ENCODE measurements at places on chromosomes 2 and 18.

DNA sequence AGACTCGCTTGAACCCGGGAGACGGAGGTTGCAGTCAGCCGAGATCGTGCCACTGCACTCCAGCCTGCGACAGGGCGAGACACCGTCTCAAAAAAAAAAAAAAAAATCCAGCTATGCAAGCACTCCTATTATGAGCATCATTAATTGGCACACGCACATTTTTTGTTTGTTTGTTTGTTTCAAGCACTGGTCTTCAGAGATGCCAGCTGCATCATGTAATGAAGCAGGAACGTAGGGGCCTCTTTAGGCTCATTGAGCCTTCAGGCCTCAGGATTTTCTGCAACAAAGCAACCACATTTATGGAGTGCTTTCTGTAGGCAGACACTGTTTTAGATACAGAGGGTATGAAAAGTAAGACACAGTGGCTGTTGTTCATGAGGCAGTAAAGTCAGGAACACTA is 585.8 kb downstream of the CNTNAP5 start:
- DNase-seq: no peak

DNA sequence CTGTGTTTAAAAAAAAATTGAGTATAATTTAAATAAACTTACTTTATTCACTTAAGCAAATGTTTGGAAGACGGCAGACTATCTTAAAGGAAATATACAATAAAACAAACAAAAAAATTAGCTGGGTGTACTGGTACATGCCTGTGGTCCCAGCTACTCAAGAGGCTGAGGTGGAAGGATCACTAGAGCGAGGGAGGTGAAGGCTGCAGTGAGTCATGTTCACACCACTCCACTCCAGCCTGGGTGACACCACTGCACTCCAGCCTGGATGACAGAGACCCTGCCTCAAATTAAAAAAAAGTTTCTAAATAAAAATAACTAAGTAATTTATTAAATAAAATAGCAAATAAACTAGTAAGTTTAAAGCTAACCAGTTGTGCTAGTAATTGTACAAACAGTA is 7.5 kb downstream of the PUM2 start:
- DNase-seq: peak; percentile 20

GRCh38 chr2:129554373-129554772 is 425.1 kb upstream of the RAB6C start:
- no peak for DNase-seq

GRCh38 chr2:178363252-178363651 is 87.7 kb downstream of the PRKRA start:
- DNase-seq: no peak

DNA sequence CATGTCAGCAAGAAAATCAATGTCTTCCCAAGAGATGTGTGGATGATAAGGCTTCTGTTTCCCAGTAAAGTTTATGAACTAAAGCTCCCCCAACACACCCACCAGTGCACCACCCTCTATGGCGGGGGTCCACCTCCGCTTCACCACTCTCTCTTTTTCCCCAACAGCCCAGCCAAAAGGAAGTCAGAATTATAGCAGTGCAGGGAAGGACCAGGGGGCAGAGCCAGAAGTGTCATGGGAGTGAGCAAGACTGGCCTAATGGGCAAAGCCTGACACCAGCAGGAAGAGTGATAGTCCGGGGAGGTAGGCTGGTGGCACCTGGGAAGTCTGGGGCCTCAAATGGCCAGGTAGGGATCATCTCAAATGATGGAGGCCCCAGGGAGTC is 167.7 kb downstream of the ZFP36L2 start:
- no peak for DNase-seq

DNA sequence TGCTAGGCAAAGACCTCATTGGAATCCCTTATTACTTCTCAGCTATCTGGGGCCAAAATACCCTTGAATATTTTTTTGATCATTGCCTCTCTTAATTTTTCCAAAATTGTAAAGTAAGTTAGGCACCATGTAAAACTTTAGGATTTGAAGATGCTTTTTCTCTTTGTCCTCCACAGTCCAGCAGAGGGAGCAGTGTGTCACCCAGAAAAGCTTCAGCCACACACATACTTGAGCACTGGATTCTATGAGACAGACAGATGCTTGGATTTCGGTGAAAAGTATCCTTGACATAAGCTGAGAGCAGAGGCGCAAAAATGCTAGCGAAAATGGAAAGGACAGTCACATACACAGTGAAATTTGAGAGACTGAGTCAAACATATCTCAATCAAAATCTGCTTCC is 74.7 kb upstream of the KCNJ3 start:
- DNase-seq: peak; percentile 68

DNA sequence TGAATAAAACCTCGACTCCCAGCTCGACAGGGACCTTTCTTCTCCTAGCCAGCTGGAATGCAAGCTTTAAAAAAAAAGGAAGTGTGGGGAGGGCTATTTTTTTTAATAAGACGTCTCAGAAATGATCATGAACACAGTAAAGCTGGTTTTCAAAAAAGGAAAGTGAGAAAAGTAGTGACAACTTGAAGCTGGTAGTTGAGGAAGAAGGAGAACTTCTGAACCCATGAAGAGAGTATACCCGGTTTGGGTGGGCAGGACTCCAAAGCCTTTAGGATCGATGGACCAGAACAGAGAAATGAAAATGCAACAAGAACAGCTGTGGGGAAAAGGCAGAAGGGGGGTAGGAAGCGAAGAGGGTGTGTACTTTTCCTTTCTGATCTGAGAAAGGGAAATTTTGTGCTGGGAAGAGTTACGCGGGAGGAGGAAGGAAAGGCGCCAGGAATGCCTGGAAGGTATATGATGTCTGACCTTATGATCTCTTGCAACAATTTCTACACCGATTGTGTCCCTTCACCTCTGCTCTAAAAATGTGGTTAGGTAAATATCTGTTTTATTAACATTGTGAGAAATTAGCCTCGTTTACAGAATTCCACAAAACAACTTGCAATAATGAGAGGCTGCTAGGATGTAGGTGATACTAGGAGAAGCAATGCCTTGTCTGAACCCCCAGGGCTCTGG is 22.6 kb upstream of the CYP1B1 start:
- DNase-seq: peak; percentile 33

- peak; percentile 60 for DNase-seq
These were observed 13.6 kb upstream of the NARS1 start for GRCh38 chr18:57635003-57635822.

DNA sequence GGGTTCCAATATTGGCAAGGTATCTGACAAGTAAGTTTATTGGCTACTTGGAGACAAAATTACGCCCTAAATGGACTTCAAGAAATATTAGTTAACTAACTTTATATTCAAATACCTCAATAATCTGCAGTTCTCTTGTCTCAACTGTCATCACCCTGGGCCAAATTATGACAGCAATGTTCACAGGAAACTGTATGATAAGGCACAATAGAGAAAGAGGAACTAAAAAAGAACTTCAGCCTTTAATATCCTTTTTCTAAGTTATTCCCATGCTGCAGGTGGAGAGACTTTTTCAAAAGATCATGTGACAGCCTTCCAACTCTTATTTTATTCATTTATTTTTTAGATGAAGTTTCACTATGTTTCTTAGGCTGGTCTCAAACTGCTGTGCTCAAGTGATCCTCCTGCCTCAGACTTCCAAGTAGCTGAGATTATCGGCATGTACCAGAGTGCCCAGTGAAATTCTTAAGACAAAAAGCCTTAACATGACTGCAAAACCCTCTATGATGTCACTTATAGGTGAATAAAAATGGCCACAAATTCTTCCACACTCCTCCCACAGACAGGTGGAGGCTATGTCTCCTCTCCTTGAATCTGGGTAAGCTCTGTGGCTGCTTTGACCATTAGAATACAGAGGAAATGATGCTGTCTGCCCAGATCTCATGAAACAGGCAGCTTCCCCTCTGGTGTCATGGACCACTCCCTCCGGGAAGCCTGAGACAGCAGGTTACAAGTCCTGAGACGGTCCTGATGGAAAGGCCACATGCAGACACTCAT is 211.0 kb downstream of the TGIF1 start:
- DNase-seq: no peak

Data from cardiac muscle cell (in vitro differentiated cells and primary cell).